Activated CD4-positive, alpha-beta T cell treated with anti-CD3 and anti-CD28 coated beads, Interleukin-2, amount 10 ng/mL, durations not matched to agents 7 days and 5 days (primary cell): ENCODE measurements at places on chromosomes 13 and 19.

GRCh38 chr13:60335531-60335930, 61.5 kb upstream of the TDRD3 start:
- DNase-seq = no peak

DNA sequence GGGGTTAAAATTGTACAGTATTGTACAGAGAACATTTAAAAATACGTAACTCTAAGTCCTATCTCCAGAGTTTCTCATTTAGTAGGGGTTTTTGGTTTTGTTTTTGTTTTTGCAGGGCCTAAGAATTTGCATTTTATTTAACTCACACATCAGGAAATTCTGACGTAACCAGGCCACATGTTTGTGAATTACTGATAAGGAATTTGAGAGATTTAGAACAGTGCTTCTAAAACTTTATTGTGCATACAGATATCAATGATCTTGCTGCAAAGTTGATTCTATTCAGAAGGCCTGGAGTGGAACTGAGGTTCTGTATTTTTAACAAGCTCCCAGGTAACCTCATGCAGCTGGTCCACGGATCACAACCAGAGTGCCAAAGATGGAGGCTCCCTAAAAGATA, 49.3 kb downstream of the LIG4 start:
- no peak for DNase-seq

- no peak for DNase-seq
These were observed 5.3 kb downstream of the RNASEH2B start for GRCh38 chr13:50914848-50915247.

GRCh38 chr19:7722231-7722651, 9.7 kb downstream of the CLEC4G start:
- no peak for DNase-seq

GRCh38 chr13:30570691-30571090, 47.0 kb upstream of the USPL1 start:
- no peak for DNase-seq

DNA sequence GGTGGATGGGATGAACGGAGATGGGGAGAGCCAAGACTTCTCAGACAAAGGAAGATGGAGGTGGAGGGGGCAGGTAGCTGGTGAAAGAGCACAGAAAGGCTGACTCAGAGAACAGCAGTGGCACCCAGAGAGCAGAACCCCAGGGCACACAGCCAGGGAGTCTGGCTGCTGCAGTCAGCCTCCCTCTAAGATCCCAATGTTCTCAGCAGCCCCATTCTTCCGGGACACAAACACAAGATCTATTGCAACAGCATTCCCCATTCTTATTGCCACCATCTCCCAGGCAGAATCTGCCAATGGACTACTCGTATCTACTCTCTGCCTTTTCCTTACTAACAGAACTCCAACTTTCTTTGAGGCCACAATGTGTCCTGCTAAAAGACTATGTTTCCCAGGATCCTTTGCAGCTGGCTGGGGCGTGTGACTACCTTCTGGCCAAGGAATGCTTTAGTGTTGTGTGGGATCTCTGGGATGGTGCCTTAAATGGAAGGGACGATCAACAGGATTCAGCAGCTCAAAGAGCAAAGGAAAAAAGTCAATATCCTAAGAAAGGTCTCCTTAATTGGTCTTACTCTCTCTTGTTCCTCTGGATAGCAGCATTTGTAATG, 7.5 kb downstream of the THAP8 start:
- DNase-seq = no peak

DNA sequence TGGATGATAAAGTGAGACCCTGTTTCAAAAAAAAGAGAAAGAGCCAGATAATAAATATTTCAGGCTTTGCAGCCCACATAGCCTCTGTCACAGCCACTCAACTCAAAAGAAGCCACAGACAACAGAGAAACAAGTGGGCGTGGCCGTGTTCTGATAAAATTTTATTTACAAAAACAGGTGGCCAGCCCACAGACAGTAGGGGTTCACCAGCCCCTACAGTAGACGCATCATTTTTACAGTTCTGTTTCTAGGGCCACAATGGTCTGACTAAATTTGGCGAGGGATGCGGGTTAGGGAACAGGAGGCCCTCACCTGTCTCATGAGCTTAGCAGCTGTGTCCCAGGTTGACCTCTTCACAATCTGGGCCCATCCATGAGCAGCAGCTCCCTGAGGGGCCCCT, 59.5 kb downstream of the ARHGEF18 start:
- no peak for DNase-seq

DNA sequence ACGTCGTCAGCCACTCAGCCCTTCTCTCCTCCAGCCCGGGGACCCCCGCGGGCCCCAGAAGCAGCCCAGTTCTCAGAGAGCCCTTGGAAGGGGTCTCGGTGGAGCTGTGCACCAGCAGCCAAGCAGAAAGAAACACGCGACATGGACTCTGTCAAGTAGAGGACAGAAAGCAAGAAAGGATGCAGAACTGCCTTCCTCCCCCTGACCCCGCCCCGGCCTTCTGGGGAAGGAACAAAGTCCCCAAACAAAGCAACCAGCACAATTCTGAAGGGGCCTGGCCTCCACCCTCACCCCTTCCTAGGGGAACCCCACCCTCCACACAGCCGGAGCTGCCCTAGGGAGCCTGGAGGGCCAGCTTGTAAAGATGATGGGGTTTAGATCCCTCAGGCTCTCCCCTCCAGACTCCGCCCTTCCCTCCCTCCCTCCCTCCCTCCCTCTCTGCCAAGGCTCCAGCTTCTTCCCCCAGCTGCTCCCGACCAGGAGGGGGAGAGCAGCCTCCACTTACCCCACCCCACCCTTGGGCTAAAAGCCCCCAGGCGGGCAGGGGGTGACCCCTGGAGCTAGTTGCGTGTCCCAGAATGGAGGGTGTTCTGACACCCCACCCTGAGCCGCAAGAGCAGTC, 7.8 kb downstream of the LYL1 start:
- no peak for DNase-seq

- no peak for DNase-seq
These were observed 673.1 kb downstream of the DIAPH3 start for GRCh38 chr13:59490651-59491050.

- DNase-seq = no peak
These were observed 15.4 kb upstream of the IRGC start for GRCh38 chr19:43700395-43701000.
